ENCODE measurements at places on chromosomes 16 and 17.

DNA sequence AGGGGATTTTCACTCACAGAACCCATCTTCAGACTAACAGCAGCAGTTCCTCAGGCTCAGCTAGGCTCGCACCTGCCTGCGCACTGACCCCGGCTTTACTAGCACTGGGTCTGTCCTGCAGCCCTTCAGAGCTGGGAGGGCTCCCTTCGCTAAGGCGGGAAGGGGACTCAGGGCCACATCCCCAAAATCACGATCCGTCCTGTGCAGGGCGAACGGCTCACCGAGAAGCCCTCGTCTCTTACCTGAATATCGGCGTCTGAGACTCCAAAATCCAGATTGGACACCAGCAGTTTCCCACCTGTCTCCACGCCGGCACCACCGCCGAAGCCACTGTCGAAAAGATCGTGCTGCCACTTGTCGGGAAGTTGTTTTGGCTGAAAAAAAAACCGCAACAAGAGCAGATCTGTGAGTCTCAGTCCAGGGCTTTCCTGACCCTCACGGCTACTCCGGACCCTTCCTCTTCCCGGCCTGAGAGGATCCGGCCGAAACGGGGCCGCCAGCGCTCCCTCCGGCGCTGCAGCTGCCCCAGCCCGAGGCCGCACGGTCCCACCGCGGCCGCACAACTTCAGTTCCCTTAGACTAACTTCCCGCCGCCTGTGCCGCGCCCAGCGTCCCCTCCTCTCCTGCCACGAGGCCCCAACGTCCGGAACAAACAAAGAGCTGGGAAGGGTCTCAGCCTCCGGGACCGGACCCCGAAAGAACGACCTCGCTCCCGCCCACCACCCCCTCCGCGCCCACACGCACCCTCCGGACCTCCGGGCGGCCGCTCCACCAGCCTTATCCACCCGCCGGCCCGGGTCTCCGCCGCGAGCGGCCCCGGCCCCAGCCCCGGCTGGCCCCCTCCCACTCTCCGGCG is 711 bp downstream of the ALYREF start:
- peak; percentile 1 for DNase-seq

- DNase-seq: no peak
These were observed 19.1 kb downstream of the CAPNS2 start for GRCh38 chr16:55585631-55586030.

GRCh38 chr16:86868786-86869185 is 290.4 kb downstream of the FOXL1 start:
- no peak for DNase-seq

DNA sequence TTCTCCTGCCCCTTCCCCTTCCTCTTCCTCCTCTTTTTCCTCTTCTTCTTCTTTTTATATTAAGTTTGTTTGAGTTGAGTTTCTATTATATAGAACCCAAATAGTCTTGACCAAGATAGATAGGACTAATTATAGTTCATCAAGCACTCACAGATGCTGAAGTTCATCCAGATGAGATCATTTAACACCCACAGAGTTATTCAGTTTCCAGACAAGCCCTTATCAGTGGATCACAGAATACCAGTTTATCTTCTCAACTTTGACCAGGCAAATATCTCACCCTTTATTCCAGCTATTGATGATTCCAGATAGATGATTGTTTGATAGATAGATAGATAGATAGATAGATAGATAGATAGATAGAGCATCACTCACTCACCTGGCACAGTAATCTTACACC is 87.5 kb downstream of the AXIN2 start:
- DNase-seq: no peak

DNA sequence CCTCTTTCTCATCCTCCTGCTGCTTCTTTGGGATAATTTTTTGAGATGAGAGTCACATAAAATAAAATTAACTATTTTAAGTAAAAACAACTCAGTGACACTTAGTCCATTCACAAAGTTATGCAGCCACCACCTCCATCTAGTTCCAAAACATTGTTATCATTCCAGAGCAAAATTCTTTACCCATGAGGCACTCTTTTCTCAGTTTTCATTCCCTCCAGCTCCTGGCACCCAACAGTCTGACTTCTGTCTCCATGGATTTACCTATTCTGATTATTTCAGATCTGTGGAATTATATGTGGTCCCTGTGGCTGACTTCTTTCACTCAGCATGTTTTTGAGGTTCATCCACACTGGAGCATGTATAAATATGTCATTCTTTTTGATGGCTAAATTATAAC is 239.9 kb upstream of the DYNLRB2 start:
- no peak for DNase-seq

DNA sequence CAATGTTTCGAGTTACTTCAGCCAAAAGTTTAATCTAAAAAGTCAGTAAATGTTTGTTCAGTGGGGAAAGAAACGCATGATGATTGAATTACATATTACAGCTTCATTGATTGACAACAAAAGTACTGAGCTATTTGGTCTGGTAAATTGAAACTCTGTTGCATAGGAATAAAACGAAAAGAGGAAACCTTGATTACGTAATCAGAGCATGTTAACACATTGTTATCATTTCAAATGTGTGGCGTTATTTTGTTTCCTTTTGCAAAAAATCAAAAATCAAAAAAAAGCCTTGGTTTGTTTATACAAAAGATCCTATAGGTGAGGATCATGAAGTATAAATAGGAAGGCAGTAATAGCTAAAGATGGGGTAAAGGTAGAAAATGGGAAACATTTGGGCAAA is 19.5 kb upstream of the CA10 start:
- no peak for DNase-seq

- peak; percentile 21 for DNase-seq
These were observed 34.1 kb downstream of the SNX29 start for GRCh38 chr16:12010388-12011251.

GRCh38 chr17:67239597-67239996 is 5.4 kb downstream of the HELZ start:
- DNase-seq: no peak

DNA sequence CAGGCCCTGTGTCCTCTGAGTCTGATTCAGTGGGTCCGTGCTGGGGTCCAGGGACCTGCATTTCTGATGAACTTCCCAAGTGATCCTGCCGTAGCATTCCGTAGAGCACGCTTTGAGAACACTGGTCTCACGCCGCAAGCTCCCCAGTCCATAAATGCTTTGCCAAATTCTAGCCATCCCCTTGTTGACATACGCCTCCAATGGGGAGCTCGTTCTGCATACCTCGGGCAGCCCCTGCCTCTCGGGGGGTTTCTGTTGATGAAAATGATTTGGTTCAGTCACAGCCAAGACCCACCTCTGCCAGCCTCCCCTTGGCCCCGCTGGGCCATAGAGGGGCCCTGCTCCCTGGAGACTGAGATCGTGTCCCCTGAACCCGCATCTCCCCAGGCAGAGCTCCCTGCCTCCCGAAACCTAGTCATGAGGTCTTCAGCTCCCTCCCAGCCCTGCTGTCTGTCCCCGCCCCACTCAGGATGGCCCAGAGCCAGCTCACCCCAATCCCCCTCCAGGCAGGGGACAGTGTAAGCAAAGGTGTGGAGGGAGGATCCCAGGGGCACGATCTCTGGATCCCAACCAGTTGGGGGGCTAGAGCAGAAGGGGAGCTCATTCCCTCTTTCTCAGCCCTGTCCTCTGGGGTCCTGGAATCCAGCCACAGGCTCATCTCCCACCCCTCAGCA is 16.2 kb upstream of the SPNS2 start:
- no peak for DNase-seq

- no peak for DNase-seq
These were observed 3.8 kb upstream of the CBFB start for GRCh38 chr16:67025210-67025550.

GRCh38 chr16:55835581-55835980 is 2.7 kb upstream of the CES1 start:
- DNase-seq: peak; percentile 13

GRCh38 chr17:50078430-50078829 is 16.7 kb upstream of the PDK2 start:
- no peak for DNase-seq

DNA sequence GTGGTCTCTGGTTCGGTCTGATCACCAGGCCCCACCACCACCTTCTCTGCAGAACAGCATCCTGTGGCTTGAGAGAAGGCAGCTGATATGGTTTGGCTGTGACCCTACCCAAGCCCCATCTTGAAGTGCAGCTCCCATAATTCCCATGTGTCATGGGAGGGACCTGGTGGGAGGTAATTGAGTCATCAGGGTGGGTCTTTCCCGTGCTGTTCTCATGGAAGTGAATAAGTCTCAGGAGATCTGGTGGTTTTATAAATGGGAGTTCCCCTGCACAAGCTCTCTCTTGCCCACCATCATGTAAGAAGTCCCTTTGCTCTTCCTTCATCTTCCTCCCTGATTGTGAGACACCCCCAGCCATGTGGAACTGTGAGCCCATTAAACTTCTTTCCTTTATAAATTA is 352.3 kb upstream of the CDH5 start:
- no peak for DNase-seq

DNA sequence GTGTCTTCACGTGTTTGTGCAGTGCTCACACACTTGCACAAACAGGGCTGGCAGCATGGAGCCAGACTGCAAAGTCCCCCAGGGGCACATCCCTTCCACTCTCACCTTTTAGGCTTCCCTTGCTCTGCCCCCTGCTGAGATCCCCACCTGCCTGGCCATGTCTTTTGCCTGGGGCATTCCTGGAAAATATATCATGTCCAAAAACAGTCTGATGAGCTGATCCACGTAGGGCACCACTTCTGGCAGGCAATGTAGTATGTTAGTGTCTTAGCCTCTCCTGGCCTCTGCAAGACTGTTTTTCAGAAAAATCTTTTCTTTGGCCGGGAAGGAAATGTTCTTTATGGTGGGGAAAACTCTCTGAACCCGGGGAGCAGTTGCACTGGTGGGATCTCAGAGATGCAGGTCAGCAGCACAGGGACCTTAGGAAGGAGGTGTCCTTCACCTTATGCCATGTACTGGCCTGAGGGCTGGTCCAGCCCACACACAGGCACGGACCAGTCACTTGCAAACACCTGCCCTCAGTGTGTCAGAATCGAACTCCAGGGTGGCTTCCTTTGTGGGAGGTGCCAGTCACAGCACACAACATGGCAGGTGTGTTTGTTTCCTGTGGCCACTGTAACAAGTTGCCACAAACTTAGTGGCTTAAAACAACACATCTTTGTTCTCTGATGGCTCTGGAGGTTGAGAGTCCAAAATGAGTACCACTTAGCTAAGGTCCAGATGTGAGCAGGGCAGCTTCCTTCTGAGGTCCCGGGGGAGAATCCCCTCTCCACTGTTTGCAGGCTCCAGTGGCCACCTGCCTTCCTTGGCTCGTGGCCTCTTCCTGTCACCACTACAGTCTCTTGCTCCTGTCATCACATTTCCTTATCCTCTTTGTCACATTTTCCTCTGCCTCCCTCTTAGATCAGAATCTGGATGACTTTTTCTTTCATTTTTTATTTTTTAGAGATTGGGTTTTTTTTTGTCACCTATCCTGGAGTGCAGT is 46.6 kb downstream of the MPRIP start:
- DNase-seq: no peak

DNA sequence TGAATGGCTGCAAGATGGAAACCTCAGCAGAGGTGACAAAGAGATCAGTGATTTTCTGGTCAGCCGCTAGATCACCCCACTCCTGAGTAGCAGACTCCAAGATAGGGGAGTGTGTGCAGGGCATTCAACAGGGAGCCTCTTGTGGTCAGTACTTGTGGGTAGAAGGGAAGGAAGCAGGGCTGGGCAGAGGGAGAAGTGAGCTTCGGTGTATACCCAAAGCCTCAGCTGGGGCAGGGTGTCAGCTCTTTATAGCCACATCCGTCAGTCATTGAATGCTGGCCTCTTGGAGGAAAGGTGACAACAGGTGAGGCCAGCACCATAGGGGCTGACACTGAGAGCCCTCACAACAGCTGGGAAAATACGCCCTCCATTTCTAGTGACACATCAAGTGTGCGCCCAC is 2.2 kb upstream of the SLC12A3 start:
- DNase-seq: peak; percentile 55

DNA sequence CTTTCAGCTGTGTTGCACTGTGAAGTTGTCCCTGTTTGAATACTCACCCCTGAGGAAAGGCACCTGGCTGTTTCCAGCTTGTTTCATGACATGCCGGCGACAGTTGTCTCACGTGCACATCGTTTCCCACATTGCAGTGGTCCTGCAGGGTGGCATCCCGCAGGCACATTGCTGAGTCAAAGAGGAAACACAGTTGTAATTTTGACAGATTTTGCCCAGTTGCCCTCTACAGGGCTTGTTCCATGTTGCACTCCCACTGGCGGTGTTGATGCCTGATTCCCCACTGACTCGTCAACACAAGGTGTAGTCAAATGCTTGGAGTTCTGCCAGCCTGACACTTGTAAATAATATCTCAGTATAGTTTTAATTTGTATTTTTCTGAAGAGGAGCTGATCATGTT is 23.8 kb downstream of the EPN2 start:
- no peak for DNase-seq

- no peak for DNase-seq
These were observed 527.2 kb upstream of the WSB1 start for GRCh38 chr17:26766743-26767142.

DNA sequence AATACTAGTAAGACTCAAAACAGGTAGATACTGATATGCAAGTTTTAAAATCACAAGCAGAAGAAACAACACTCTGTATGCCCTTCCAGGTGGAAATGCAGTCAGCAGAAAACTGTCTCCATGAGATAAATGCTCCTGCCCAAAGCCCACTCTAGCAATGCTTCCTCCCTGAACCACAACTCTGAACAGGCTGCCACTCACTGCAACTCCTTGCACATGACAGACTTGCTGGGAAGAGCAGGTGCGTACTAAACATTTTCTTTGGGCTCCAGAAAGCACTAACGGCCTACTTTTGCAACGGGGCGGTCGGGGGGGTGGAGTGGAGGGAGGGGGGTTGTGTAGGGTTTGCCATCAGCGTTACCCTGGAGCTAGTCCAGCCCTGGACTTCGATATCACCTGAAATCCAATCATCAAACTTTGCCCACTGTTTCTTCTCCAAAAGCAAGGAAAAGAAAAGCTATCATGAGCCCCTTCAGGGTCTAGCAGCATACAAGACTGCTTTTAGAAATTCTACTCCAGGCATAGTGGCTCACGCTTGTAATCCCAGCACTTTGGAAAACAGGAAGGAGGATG is 46.1 kb downstream of the ANKRD11 start:
- no peak for DNase-seq

GRCh38 chr17:74260525-74260850 is 13.5 kb upstream of the DNAI2 start:
- no peak for DNase-seq

- DNase-seq: no peak
These were observed 35.0 kb upstream of the ASIC2 start for GRCh38 chr17:33328129-33328528.

- no peak for DNase-seq
These were observed at the start of gene ACAP1 for GRCh38 chr17:7336240-7337175. Gene ACAP1, plus strand, starts transcription at chr17:7336529. Its CDS starts 206 bp downstream, at chr17:7336735.

DNA sequence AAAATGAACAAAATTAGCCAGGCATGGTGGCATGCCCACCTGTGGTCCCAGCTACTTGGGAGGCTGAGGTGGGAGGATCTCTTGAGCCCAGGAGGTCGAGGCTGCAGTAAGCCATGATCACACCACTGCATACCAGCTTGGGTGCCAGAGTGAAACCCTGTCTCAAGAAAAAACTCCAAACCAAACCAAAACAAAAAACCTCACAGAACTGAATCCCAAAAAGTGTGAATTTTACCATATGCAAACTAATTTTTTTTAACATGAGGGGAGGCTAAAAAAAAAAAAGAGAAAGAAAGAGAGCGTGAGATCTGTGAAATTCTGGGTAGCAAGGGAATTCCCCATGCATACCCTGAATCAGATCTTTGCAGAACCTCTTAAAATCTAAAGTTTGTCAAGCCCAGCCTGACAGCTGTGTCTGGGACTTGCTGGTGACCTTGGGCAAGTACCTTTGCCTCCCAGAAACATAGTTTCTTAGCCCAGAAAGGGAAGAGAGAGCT is 17.1 kb upstream of the CDH1 start:
- DNase-seq: no peak
